ENCODE measurements at places on chromosomes 7 and 10.
A peak's percentile ranks its signal among the peaks of the same experiment; 100 is the strongest.

DNA sequence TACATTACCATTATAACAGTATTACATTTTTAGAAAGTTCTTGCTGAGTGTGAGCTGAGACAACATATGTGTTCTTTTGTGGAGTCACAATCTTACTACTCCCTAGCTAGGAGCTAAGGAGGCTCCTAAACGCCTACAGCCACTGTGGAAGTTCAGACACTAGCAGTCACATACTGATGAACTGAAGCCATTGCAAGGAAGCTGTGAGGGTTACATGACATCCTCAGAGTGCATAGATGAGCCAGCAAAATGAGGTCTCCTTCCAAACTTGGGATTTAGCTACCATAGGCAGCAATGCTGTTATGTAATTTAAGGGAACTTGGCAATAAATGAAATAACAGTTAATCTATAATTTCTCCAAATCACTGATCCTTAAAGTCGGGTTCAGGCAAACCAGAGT, 10.8 kb upstream of the ST7 start:
- no peak for DNase-seq

DNA sequence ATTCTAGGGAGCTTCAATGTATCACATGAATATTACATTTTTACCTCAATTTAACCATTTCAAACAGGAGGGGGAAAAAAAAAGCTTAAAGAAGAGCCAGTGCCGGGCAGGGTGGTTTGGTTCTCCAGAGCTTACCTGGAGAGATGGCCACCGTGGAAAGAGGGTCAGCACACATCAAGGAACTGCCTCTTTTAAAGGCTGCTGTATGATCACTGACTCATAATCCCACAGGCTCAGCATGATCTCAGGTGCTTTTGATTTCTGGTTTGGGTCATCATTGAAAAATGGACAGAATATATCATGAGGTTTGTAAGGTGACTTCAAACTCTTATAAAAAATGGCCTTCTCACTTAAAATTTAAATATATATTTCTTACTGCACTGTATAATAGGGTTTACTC, 67.5 kb upstream of the MDFIC start:
- DNase-seq = no peak

DNA sequence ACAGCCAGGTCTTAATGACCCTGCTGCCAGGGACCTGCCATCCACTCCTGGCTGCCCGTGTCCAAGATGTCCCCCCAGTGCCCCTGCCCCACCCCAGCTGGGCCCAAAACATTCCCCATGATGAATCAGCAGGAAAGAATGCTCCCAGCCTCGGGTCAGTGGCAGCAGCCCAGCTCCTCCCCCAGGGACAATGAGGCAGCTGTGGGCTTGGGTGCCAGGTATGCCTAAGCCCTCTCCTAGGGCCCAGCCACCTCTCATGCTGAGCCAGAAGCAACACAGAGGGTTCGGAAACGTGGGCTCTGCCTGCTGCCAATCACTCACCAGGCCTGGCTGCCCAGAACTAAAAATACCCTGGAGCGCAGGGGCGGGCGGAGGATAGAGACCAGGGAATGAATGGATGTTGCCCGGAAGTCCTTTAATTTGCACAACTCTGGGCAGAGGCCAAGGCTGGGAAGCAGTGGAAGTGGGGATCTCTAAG, 1.5 kb upstream of the LOXL4 start:
- no peak for DNase-seq

- no peak for DNase-seq
Observed at GRCh38 chr10:80600256-80600655, 62.6 kb downstream of the SH2D4B start.

GRCh38 chr7:134034652-134035051, 92.5 kb upstream of the LRGUK start:
- no peak for DNase-seq

- peak; percentile 6 for DNase-seq
Observed at GRCh38 chr7:7265081-7266075, 83.0 kb downstream of the C1GALT1 start.

- DNase-seq = no peak
Observed at GRCh38 chr10:78798976-78799730, 269.6 kb upstream of the ZMIZ1 start.

GRCh38 chr10:16545116-16545736, 23.5 kb upstream of the C1QL3 start:
- DNase-seq = peak; percentile 21

GRCh38 chr7:95471071-95471470, 14.7 kb upstream of the ASB4 start:
- no peak for DNase-seq

- DNase-seq = no peak
Observed at GRCh38 chr10:72310241-72310633, 36.5 kb downstream of the DDIT4 start.

GRCh38 chr10:124740369-124741280, 3.6 kb downstream of the FAM53B start:
- peak; percentile 7 for DNase-seq

DNA sequence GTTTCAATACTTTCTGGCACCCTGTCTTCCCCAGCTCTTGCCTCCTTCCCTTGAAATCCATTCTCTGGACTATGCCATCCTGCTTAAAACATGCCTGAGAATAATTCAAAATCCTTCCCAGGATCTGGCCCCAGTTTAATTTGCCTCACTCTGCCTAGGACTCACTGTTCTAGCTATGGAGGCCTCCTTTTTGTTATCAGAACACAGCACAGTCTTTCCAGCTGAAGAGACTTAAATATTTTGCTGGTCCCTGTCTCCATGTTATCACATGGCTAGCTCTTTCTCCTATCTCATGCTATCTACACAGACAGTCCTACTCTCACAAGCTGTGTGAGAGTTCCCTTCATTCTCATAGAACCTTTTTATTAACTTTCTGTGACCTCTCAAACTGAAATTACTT, 194.8 kb downstream of the RNLS start:
- no peak for DNase-seq

DNA sequence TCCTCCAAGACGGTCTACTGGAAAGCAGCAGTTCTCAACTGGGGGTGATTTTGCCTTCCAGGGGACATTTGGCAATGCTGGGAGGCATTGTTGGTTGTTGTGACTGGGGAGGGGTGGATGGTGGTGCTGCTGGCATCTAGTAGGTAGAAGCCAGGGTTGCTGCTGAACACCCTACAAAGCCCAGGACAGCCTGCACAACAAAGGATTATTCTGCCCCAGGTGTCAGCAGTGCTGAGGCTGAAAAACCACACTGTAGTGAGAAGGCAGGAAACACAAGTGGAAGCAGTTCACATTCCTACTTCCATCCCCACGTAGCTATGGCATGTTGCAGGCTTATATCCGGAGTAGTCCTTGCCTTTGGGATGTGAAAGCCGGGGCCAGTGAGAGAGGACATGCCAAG, 86.9 kb downstream of the AOAH start:
- DNase-seq = no peak

DNA sequence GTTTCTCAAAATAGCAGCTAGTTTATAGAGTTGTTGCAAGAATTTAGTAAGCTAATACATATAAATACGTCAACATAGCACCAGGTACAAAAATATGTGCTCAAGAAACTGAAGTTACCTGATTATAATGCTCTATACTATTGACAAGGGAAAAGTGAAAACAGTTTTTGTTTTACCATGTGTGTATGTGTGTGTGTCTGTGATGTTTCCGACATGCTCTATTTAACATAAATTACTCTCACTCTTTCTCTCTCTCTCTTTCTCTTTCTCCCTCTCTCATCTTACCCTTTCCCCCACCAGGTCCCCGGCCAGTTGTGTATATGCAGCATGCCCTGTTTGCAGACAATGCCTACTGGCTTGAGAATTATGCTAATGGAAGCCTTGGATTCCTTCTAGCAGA, 4.3 kb downstream of the LIPN start:
- DNase-seq = no peak

DNA sequence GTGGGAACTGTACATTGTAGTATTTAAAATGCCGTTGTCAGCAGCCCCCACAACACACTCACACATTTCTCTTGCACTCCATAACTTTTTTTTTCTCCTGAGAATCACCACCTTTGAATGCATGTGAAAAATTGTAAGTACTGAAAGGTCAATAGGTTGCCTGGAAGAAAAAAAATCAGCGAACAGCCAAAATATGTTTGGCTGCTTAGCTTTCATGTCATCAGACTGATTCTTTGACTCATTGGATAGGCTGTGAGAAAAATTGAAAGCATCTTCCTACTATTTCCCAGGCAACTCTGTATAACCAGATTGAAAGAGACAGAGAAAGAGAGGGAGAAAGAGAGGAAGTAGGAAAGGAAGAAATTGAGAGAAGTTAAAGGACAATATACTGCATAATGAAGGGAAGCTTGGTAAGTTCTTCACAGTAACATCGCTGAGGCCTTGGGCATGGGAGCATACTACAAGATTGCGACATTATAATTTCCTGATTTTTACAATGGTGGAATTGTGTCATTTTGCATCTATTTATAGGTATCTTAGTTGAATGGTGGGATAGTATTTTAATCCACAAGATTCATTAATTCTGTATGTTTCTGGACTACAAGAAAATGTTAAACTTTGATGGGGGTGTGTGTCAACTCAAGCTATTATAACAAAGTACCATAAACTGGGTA, 249.3 kb upstream of the KCND2 start:
- DNase-seq = no peak

DNA sequence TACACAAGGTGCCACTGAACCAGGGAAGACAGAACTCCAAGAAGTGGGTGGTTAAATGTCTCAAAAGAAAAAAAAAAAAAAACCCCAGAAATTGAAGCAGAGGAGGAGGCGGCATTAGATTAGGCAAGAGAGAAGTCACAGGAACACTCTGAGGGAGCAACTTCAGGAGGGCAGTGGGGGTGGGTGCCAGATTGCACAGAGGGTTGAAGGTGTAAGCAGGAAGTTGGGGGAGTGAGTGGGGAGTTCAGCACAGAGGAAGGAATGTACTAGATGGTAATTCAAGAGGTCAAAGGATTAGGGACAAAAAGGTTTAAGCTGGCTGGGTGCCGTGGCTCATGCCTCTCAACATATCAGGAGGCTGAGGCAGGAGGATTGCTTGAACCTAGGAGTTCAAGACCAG, 110.0 kb upstream of the PDLIM1 start:
- DNase-seq = no peak

GRCh38 chr10:7410301-7410861, 453 bp downstream of the SFMBT2 start:
- no peak for DNase-seq

DNA sequence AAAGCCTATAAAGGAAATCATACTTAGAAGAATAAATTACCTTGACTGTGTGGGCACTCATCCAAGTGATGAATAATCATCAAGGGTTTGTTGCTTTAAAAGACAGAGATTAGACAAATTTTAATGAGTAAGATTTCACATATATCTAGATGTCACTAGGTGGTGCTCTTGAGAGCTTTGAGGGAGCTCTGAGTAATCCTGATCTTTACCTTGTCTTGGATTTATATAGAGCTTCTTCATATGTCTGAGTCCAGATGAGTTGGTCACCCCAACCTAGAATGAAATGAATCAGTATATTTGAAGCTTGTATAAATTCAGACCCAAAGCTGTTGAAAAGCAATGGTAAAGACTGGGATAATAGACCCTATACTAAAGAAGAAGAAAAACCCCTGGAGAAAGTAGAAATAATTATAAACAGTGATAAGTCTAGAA, 3.7 kb downstream of the AGR2 start:
- peak; percentile 38 for DNase-seq

DNA sequence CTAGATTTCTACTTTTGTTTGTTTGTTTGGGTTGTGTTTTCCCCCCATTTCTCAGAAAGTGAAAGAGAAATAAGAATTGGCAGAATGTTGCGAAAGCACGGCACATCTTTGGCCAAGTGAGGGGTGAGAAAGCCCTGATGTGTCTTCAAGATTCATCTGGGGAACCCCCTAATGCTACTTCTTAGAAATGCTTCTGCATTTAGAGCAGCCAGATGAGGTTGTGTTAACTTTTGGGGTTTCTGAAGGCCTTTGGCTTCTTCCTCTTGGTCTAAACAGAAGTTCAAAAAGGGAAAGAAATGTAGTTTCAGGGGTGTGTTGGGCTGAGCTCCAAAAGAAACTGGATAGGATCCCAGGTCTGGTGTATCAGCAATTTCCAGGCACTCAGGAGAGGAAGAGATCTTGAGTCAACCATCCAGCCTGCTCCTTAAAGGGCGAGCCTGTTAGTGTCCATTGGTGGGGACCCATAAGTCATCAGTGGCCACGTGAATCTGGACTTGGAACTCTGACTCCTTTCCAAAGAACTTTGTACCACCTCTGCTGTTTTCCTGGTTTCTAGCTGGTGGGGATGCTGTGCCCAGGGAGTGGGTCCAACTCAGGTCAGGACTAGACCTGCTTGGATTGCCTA, 6.5 kb downstream of the DUSP5 start:
- no peak for DNase-seq

GRCh38 chr7:54944179-54944578, 74.6 kb upstream of the EGFR start:
- no peak for DNase-seq

- DNase-seq = no peak
Observed at GRCh38 chr7:98991141-98991540, 112.8 kb downstream of the TRRAP start.

- DNase-seq = no peak
Observed at GRCh38 chr7:79790656-79791262, 337.3 kb upstream of the MAGI2 start.

- no peak for DNase-seq
Observed at GRCh38 chr7:12583176-12583575, 12.7 kb downstream of the SCIN start.

GRCh38 chr10:80416479-80417098, 8.2 kb downstream of the PRXL2A start:
- DNase-seq = no peak

- no peak for DNase-seq
Observed at GRCh38 chr10:130215931-130216231, 79.7 kb downstream of the GLRX3 start.

DNA sequence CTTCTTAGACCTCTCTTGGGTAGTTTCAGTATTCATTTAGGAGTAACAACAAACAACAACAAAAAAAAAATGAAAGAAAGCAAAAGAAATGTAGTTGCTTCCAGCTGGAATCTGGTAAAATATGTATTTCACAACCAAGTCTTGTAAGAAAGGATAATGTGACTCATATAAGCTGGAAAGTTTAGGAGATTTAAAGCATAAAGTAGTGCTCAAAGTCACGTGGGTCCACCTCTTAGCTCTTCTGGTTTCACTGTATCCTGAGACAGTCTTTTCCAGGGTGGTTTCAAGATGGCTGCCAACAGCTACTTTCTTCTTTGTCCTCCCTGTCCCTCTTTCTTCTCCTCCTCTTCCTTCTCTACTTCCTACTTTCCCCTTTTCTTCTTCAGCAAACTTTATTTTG, 69.5 kb upstream of the CDK13 start:
- DNase-seq = no peak

DNA sequence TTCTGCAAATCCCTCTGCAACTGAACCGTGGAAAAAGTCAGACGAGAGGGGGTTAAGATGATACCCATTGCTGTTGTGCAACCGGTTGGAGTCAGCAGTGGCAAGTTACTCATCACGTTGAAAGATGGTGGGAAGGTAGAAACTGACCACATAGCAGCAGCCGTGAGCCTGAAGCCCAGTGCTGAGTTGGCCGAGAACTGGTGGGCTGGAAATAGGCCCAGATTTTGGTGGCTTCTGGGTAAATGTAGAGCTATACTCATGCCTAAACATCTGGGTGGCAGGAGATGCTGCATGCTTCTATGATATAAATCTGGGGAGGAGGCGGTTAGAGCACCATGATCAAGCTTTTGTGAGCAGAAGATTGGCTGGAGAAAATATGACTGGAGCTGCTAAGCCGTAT, 78.6 kb downstream of the ARL5B start:
- no peak for DNase-seq

GRCh38 chr10:29731760-29732159, 97.0 kb upstream of the SVIL start:
- DNase-seq = no peak

- no peak for DNase-seq
Observed at GRCh38 chr7:111192614-111193413, 101.9 kb downstream of the LRRN3 start.
